Stimulated activated CD4-positive, alpha-beta T cell treated with anti-CD3 and anti-CD28 coated beads, TNF-alpha, amount 100 ng/mL, for 24 hours (primary cell): ENCODE measurements at places on chromosomes 3 and 15.

- no peak for DNase-seq
Observed at GRCh38 chr15:61100512-61100911, 128.6 kb downstream of the RORA start.

GRCh38 chr3:177810162-177810623, 612.9 kb upstream of the TBL1XR1 start:
- DNase-seq: no peak

DNA sequence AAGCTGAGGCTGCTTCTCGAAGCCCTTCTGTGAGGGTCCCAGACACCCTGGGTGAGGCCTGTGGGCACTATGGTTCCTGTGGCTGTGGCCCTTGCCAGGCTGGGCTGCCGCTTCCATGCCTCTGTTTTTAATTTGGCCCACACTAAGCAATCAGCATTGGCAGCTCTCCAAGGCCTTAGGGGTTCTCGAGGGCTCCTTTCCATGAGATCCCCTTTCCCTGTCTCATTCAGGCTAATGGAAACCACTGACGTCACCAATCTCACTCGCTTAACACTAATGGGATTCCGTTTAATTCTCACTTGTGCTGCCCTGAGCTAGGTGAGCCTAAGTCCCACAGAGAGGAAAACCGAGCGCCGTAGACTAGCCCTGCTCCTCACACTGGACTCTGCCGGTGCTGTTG, 60.2 kb upstream of the RAB6B start:
- DNase-seq: no peak

DNA sequence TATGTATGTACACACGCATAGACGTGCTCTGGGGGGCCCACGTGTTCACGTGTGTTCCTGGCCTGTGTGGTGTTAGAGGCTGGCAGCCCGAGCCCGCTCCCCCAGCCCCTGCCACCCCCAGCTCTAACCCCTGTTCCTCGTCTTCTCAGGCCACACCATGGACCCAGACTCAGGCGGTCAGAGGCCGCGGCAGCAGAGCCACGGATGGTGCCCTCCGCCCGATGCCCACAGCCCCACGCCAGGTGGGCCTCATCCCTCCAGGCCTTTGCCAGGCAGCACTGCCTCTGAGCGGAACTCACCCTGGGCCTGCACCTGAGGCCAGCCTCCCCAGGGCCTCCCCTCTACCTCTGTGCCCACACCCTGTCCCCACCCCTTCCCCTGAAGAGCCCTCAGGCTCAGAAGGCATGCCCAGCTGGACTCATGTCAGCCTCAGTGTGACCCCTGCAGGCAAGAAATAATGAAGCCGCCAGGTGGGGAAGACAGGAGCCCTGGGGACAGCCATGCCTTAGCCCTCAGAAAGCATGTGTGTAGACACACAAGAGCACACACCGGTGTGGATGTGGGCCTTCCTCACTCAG, 16.4 kb upstream of the GNAT1 start:
- DNase-seq: no peak

GRCh38 chr15:43238671-43239131, 17.9 kb upstream of the EPB42 start:
- DNase-seq: no peak

GRCh38 chr3:127794402-127794801, 27.9 kb downstream of the MGLL start:
- no peak for DNase-seq

GRCh38 chr3:180755556-180755955, 76.3 kb upstream of the CCDC39 start:
- no peak for DNase-seq

- no peak for DNase-seq
Observed at GRCh38 chr3:138363322-138363721, 14.9 kb downstream of the MRAS start.

- no peak for DNase-seq
Observed at GRCh38 chr15:78182336-78182700, 33.2 kb downstream of the IDH3A start.

- DNase-seq: no peak
Observed at GRCh38 chr15:38652998-38653397, 88.4 kb upstream of the RASGRP1 start.

DNA sequence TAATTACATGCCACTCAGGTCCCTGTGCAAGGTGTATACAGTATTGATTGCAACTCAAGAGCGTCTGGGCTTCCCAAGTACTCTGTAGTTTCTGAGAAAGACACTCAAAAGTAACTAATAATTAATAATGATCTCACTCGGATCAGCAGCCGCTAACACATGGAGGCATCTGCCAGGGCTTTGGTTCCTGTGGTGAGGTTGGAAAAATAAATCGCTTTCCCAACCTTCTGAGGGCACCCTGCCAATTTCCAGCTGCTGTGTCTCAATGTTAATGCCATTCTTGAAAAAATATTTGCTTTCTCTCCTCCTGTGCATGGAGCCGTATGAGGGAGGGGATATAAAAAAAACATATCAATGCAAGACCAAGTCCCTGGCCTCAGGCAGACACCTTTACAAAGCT, 116.5 kb upstream of the SLC2A2 start:
- no peak for DNase-seq

- no peak for DNase-seq
Observed at GRCh38 chr3:148068466-148068865, 629.2 kb upstream of the AGTR1 start.

- DNase-seq: no peak
Observed at GRCh38 chr3:19467761-19468160, 319.5 kb downstream of the KCNH8 start.

DNA sequence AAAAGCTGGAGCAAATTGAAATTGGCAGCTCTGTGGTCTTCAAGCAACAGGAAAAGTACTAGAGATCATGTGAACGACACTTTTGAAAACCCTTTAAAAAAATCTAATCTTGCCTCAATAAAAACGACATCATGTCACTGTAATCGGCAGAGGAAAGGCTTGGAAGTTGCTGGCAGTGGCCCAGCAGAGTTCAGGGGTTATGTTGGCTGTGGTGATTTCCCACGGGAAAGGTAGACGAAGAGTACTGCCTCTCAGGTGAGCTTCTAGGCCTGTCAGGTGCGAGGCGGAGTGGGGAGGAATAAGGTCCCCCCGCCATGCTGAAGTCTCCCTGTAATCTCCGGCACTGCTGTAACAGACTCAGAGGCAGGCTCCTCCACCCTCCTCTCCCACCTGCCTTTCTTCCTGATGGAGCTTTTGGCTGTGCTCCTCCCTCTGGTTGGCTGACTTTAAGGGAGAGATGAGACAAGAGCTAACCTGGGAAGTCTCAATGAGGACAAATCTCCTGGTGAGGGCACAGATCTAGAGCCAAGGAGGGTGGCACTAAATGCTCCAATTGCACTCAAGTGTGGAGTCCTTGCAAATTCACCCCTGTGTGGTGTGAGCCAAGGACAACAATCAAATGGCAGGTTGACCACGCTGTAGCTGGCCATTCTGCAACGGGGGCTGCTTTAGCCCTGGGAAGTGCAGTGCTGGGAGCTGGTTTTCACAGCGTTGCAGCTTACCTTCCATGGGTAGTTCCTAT, 18.7 kb upstream of the HES1 start:
- DNase-seq: no peak

DNA sequence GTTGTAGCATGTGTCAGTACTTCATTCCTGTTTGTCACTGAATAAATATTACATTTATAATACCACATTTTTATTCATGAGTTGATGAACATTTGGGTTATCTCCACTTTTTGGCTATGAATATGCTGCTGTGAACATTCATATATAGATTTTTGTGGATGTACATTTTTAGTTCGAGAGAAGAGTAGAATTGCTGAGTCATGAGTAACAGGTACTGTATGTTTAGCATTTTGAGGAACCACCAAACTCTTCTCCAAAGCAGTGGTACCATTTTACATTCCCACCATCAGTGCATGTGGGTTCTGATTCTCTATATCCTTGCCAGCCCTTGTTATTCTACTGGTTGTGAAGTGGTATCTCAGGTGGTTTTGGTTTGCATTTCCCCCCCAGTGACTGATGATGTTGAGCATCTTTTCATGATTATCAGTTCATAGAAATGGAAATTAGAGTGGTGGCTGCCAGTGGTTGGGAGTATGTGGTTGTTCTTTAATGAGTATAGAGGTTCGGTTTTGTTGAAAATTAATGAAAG, 59.6 kb downstream of the CCDC66 start:
- DNase-seq: no peak
